KBM-7 (cell line): ENCODE measurements at places on chromosomes 2 and 18.

- DNase-seq = peak; percentile 31
These were observed 28.7 kb upstream of the ATP8B1 start for GRCh38 chr18:57831597-57832377.

- no peak for DNase-seq
These were observed 36.1 kb downstream of the RNF152 start for GRCh38 chr18:61856678-61857077.

DNA sequence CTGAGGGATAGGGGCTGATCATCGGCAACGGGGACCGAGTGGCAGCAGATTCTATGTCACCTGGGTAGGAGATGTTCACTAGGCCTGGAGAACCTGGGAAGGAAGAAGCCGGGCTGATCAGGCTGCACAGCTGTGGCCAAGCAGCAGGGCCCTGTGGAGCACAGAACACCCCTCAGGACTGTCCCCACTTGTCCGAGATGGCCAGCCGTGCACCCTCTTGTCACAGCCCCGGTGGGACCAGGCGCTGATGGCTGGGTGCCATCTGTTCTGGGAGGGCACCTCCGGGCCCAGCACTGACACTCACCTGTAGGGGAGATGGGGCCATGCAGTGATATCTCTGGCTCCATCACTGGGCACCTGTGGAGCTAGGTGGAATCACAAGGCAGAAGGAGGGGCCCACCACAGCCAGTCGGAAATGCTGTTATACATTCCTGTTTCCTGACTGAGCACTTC, 217.9 kb upstream of the RAB6C start:
- DNase-seq = no peak

- DNase-seq = no peak
These were observed 42.5 kb upstream of the ACADL start for GRCh38 chr2:210267698-210268097.

DNA sequence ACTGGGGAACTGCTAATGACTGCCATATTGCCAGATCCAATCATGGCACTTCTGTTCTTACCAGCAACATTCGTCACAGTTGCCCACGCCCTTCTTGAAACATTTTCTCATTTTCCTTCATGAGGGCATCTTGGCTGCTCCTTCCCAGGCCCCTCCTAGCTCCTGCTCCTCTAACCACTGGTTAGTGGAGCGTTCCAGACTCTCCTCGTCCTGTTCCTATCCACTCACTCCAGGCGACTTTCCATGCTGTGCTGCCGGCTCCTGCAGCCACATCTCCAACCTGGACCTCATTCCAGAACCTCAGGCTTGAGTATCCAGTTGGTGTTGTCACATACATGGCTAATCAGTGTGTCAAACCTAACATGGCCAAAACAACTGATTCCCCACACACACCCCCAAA, 1.3 kb upstream of the ADI1 start:
- no peak for DNase-seq

DNA sequence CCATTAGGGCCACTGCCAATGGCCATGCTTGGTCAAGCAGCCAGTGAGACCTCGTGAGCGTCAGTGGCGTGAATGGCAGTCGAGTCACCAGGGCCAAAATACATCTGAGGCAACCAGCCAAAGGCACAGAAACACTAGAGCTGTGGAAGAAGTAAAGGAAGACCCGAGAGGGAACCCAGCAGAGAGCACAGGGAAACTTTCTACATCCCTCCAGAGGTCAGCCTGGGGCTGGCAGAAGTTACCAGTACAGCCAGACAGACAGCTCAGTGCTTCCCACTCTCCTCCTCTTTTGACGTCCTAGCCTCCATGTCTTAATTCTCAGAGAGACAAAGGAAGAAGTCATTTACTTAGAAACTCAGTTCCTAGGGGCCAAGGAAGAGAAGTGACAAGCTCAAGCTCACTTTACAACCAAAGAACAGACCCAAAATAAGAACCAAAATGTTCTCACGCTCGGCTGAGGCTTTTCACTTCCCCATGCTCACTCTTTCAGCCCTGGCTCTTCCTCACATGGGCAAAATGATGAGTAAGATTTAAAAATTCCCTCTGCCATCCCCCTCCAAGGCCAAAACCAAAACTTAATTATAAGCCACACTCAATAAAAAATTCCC, 8.7 kb downstream of the CYRIA start:
- peak; percentile 86 for DNase-seq

DNA sequence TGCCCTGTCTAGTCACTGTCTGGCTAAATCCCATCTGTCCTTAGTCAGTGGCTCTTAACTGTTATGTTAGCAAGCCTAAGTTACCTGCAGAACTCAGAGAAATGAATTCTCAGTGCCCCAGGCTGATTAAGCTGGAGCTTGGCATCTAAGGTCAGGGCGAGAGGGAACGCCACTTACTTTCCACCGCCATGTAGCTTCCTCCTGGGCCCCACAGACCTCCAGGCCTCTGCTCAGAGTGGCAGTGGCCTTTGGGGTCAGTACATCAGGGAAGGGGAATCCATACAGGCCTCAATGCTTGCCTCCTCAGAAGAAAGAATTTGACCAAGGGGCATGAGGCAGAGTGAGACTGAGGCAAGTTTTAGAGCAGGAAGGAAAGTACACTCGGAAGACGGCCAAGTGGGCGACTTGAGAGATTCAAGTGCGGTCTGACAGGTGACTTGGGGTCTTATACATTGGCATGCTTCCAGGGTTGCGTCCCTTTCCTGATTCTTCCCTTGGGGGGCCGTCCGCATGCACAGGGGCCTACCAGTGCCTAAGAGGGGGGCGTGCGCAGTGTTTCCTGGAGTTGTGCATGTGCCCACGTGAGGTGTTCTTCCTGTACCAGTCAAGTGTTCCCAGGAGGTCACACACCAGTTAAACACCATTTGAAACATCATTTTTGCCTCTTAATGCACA, 64.1 kb downstream of the EMILIN2 start:
- DNase-seq = no peak

- DNase-seq = peak; percentile 47
These were observed 89.6 kb upstream of the NPAS2 start for GRCh38 chr2:100730290-100730868.
